ENCODE measurements at places on chromosomes 4 and X.
A peak's percentile ranks its signal among the peaks of the same experiment; 100 is the strongest.

- peak; percentile 19 for DNase-seq
Observed at GRCh38 chrX:69229436-69229835, 64.2 kb upstream of the PJA1 start.

DNA sequence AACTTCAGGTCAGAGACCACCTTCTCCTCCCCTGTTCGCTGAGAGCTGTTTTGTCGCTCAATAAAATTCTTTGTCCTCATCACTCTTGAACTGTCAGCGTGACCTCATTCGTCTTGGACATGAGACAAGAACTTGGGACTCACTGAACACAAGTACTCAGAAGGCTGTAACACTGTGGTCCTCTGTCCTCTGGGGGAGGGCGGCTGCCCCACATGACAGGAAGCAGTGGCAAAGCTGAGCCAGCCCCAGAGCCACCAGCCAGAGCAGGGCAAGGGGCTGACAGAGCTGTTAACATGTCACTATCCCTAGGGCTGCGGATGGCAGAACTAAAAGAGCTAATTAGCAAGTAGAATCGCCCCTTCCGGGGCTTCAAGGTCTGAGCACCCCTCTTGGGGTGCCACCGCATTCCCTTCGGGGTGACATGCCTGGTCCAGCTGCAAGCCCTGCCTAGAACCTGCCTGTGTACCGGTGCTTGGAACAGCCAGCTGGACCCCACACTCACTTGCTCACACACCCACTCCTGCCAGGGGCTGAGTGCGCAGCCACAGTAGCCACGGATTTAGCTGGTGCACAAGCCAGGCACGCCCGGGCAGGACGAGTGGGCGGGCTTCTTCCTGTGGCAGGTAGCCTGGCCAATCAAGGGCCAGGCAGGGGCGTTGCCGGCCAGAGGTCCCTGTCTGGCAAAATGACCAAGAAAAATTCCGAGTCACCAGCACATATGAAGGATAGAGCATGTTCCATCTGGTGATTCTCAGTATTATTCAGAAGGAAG, 648.6 kb upstream of the AGA start:
- DNase-seq = no peak

GRCh38 chr4:148481636-148482035, 39.4 kb upstream of the NR3C2 start:
- DNase-seq = no peak

- DNase-seq = peak; percentile 60
Observed at GRCh38 chrX:19670854-19671620, 155.7 kb upstream of the MAP3K15 start.

DNA sequence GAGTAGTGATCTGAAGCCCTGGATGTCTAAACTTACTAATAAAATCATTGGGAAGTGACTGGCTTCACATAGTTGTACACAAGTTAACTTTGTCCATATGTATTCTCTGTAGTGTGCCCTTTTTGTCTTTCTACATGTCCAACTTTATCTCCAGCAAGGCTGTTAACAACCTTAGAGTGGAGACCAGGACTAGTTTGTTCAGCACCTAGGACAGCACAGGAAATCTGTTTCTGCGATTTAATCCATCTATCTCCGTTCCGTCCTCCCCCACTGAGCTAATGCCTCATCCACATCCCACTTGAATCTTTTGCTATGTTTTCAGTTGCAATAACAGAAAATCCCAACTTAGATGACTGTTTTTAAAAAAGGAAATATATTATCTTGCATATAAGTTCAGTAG, 3.4 kb upstream of the ARR3 start:
- no peak for DNase-seq

DNA sequence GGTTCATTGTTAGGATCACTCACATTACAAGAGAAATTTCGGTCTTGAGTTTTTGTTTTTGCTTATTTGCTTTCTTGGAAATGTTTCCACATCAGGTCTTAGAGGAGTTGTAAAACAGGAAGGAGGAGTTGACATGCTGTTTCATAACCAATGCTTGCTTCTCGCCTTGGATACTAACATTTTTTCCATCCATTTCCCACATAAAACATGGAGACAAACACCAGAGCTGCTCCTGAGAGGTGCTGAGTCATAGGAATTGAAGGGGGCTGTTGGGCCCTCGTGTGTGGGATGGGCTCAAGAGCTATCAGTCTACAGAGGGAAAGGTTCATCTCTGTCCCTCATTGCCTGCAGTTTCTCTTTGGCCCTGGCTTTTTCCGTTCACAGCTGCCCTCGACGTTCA, 29.9 kb downstream of the TBL1X start:
- DNase-seq = no peak

- no peak for DNase-seq
Observed at GRCh38 chr4:1166509-1167243, 5.7 kb downstream of the SPON2 start.

- no peak for DNase-seq
Observed at GRCh38 chrX:50700921-50701320, 113.1 kb downstream of the SHROOM4 start.

- DNase-seq = no peak
Observed at GRCh38 chr4:34720571-34720970, 1523.7 kb downstream of the ARAP2 start.

- no peak for DNase-seq
Observed at GRCh38 chrX:91414713-91415112, 19.9 kb upstream of the PABPC5 start.

- DNase-seq = peak; percentile 72
Observed at GRCh38 chrX:152072236-152072635, 66.1 kb downstream of the MAGEA10 start.

GRCh38 chrX:80335062-80335830, 85.0 kb upstream of the TENT5D start:
- no peak for DNase-seq

- DNase-seq = no peak
Observed at GRCh38 chrX:104195013-104195412, 28.8 kb downstream of the FAM199X start.

GRCh38 chr4:38734446-38734845, 48.3 kb downstream of the TLR10 start:
- DNase-seq = no peak

DNA sequence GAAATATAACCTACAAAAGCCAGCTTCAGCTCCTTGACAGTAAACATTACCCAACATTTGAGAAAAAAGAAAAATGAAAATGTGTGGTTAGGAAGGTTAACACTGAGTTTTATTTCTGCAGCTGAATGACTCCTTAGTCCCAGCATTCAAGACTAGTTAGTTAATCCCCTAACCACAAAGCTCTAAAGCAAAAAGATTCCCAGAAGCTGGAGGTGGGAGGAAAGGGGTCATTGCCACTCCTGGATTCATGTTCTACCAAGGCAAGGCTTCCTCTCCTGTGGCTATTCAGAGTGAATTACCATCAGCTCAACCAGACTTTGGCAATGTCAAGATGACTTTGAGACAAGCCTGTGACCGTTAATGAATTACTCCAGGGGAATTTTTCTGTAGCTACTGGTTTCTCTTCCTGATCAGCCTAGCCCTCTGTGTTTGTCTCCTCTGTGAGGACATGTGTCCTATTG, 63.6 kb downstream of the HADH start:
- no peak for DNase-seq

- DNase-seq = no peak
Observed at GRCh38 chrX:37409278-37409677, 60.1 kb downstream of the PRRG1 start.

GRCh38 chr4:28354880-28355656, 1494.4 kb downstream of the STIM2 start:
- DNase-seq = no peak

DNA sequence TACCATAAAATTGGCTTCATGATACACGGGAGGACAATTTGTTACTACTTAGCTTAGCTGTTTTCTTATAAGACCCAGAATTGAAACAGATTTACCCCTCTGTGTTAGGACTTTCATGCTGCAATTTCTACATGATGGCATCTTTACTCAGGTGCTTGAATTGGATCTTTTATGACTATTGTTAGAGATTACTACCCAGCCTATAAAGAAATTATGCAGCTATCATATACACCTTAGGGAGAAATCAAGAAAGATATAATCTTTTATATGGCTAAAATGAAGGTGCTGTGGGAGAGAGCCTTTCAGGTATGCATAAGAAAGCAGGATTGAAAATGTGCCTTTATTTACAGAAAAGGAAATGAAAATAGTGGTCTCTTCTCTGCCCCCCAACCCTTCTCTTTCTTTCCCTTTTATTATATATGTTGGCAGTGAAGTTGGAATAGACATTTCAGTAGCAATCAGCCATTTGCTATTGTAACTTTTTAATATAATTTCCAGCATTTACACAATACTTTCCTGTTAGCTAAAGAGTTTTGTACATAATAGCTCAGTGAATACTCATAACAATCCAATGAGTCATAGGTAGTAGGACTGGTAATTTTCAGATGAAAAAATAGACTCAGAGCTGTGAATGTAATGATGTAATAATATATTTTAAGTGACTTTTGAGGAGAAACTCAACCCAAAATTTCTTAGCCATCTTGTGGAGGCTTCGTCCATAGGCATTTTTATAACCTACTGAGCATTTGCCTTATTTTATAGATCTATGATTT, 311.8 kb downstream of the ADGRL3 start:
- DNase-seq = no peak

GRCh38 chr4:124199755-124200154, 512.8 kb downstream of the ANKRD50 start:
- no peak for DNase-seq

DNA sequence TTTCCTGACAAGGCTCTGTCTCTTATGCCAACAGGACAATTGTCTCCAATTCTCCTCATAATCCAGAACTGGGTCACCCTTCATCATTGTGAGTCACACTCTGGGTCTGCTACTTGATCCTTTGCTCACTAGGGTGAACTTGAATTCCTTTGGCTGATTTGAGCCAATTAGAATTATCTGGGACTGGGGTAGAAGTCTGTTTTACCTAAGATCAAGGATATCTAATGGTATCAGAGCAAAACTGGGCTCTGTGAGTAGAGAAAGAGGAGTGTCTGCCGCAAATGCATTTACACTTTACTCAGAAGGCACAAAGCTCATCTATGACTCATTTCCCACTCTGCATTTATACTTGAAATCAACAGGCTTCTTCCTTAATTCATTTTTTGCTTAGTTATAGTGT, 72.6 kb downstream of the PITX2 start:
- DNase-seq = peak; percentile 11

DNA sequence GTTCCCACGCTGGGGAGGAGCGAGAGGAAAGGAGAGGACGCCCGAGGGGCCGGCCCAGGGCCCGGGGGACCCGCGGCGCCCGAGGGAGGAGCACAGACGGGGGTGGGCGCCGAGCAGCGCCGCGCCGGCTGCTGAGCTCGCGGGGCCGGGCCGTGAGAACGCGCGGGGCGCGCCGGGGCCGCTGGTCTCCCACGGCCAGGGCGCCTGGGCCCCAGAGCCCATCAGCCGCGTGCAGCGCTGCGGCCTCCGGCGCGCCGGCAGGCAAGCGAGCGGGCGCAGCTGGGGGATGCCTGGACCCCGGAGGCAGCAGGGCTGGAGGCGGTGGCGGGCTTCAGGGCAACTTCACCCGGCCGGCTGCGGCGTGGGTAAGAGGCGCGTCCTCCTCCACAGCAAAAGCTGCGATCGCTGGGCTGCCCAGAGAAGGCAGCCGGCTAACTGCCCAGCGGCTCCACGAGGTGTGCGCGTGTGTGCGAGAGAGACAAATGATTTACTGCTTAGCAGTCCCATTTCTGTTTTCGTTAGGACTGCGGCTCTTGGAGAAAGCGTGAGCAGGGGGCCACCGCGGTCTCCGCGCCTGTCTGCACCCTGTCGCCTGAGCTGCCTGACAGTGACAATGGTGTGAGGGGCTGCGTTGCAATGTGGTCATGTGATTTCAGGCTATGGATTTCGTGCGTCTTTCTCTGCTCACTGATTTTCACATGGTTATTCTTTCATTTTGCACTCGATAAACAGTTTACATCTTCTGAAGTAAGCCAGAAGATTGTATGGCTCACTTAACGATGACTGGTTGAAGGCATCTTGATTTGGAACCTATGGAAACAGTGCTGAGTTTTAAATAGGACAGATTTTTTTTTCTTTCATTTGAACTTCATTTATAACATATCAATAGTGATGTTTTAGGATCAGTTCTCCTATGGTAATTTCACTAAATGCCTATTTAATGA, 1.2 kb downstream of the GUCY1A1 start:
- DNase-seq = peak; percentile 6

- DNase-seq = peak; percentile 18
Observed at GRCh38 chrX:29225670-29226069, 638.4 kb downstream of the IL1RAPL1 start.

- no peak for DNase-seq
Observed at GRCh38 chrX:136586386-136586785, 54.4 kb downstream of the VGLL1 start.

DNA sequence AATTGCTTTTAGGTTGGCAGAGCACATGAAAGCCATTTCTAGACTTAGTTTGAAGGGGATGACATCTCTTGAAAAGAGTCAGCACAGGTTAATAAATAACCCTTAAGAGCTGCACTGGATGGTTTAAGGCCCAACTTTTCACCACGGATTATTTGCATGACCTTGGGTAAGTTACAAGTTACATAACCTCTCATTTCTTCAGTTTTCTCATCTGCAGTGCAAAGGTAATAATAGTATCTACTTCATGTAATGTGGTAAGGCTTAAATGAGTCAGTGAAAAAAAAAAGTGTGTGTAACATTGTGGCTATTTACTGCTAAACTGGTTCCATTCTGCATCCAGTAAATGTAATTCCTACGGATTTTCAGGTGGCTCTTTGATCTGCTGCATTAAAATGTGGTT, 715.8 kb downstream of the CCSER1 start:
- DNase-seq = no peak

- DNase-seq = peak; percentile 18
Observed at GRCh38 chr4:15654593-15655222, 449 bp downstream of the FBXL5 start.

- no peak for DNase-seq
Observed at GRCh38 chr4:92634882-92635281, 331.1 kb downstream of the GRID2 start.

GRCh38 chr4:183249854-183250253, 70.2 kb downstream of the CLDN22 start:
- DNase-seq = peak; percentile 43

DNA sequence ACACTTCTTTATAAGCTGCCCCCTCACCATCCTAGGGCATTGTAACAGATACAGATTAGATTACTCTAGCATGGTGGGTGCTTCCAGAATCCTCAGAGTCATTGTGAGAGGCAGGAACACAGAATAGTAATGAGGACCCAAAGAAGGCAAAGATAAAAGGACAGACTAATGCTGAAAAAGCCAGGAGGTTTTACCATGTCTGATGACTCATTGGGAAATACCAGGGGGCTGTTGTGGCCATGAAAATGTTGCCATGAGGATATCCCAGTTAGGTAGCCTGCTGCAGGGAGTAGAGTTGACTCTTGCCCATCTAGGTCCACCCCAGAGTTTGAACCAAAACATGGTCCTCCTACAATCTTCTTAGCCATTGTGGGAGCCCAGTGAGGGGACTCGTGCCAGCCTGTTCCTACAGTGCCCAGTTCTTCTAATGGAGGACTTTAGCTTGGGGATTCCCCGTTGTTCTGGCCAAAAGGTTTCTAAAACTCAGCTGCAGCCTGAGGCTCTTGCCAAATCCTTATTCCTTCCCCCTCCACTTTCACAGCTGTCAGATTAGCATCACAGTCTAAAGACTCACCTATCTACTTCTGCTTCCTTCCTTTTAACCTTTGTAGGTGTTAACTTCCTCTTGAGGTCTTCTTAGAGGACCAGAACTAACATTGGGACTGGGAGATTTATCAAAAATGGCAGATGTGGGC, 586.0 kb upstream of the AADAT start:
- DNase-seq = peak; percentile 34
